Neural crest cell (in vitro differentiated cells): ENCODE measurements at places on chromosomes 2 and 18.

DNA sequence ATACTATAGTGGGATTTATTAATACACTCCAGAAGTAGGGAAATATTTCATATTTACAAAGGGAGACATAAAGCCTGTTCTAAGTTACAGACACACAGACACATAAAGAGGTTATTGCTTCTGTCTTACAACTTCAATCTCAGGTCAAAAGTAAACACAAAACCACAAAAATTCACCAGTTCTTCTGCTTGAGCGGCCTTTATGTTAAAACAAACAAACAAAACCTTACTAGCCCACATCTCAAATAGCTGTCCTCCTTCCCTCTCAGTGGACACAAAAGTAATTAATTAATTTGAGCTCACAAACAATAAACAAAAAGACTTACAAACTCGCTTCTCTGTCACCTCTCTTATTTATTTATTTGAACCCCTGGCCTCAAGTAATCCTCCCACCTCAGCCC, 1.5 kb upstream of the ASNSD1 start:
- DNase-seq = no peak

DNA sequence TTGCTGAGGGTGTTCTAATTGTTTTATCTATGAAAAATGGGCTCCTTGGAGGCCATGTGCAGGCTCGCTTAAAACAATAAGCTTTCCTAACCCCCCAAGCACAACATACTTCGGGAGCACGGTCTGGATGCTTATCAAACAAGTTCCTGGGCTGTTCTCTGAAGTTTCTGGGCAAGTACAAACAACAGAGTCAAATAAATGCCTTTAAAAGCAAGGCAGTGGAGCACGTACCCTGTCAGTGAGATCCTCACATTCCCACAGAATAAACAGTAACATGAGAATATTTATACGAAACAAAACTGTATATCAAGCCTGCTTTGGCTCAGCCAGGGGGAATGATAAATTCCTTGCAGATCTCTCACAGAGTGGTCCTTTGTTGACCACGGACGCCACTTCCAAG, 44.8 kb downstream of the FTCDNL1 start:
- no peak for DNase-seq

GRCh38 chr18:6207941-6208340, 206.8 kb downstream of the L3MBTL4 start:
- no peak for DNase-seq

DNA sequence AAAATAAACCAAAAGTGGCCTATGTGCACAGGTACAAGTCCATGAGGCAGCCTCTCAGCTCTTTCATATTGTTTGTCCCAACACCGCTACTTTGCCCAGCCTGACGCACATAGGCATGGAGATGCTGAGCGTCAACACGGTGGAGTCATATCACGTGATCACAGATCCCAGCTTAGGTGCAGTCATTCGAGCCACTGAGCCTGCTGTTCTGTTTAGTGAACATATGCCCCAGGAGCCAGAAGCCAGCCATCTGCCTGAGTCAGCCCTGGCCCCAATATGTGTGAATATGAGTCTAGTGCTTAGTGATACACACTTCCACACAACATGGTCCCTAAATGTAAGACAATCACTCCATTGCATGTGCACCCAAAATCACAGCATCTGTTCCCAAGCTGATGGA, 88.2 kb upstream of the LCLAT1 start:
- no peak for DNase-seq

GRCh38 chr2:47535073-47535472, 132.1 kb downstream of the MSH2 start:
- no peak for DNase-seq

DNA sequence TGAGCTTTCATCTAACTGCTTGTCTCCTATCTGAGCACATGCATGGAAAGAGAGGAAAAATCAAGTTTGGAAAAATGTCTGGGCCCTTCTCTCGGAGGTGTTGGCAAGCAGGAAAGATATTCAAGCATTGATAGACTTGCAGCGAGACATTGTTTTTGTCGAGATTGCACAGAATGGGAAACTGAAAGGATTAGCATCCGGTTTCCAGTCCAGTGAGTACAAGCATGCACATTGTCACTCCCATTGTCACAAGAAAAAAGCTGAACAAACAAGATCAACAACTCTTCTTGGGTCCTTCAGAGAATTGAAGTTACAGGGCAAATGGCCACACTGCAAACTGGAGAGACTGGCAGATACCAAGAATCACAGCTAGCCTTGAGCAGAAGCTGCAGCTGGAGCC, 19.6 kb upstream of the MC5R start:
- DNase-seq = no peak

- peak; percentile 16 for DNase-seq
Observed at GRCh38 chr18:50992351-50992762, 24.5 kb downstream of the ELAC1 start.

DNA sequence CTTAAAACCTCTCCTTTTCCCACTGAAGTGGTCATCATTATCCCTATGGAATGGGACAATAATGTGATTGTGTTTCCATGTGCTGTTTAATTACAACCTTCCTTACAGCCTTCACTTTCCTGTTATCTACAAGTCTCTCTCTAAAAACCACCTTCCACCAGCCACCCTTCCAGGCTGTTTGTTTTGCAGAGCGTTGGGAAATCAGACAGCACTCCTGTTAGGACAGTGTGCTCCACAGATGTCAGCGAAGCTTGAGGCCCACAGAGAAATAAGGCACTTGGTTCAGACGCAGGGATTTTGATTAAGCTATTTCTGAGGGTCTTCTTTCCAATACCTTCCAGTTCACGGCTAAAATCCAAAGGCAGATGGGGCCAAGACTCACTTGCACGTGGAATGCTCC, 32.3 kb upstream of the ASPRV1 start:
- no peak for DNase-seq

DNA sequence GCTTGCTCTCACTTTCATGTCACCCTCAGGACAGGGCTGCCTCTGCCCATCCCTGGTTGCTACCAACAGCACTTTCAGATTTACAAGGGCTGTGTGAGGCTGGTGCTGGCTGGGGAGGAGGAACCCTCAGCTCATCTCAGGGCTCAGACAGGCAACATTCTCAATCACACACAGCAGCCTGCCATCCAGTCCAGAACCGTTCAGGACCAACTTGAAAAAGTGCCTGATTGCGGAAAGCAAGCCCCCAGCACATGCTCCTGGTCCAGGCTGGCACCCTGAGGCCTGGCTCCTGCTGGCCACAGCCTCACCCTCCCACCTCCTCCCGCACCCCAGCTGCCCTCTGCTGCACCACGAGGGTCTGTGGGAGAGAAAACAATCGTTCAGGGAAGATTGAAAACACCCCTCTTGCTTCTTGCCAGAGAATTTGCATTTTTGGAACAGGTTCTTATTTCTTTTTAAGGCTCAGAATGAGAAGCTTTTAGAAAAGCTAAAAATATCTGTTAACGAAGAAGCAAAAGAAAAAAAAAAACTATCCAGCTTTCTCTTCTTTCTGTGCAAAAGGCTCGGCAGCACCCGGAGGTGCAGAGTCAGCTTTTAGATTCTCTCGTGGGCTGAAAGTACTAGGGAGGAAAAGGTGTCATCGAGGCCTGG, 403.8 kb upstream of the ID2 start:
- DNase-seq = no peak

DNA sequence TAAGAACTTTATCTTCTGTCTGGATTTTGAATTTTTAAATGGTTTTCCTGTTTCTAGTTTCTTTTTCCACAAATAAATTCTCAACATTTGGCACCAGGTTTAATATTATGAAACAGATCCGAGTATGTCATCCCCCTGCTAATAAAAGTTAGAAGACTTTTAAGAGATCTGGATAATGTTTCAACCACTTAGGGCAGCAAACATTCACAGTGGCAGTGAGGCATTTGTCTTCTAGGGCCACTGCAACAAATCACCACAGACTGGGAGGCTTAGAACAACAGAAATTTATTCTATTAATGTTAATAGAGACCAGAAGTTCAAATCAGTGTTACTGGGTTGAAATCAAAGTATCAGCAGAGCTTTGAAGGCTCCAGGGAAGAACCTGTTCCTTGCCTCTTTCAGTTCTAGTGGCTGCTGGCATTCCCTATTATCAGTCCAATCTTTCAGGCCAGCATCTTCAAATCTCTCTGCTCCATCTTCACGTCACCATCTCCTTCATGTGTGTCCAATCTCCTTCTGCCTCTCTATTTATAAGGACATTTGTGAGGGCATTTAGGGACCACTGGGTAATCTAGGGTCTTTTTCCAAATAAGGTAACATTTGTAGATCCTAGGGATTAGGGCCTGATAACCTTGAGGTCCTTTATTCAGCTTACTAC, 23.4 kb downstream of the ACSL3 start:
- no peak for DNase-seq

GRCh38 chr18:73318739-73319479, 451.1 kb upstream of the NETO1 start:
- no peak for DNase-seq

DNA sequence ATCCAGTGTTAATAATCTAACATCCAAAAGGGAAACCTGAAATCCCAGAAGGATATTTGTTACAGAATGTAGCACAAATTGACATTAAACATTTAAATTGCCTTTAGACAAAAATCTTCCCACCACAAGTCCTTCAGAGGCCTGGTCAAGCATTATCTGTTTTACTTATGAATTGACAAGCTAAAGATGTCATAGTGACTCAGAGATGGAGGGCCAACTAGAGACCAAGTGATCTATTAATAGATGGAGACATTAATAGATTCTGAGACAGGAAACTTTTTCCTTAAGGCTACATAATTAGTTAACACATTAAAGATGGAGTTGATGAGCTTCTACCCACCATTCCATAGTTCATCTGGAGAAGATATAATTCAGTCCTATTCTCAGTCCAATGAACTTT, 526.2 kb downstream of the IRS1 start:
- DNase-seq = no peak

- no peak for DNase-seq
Observed at GRCh38 chr18:35511428-35511827, 13.7 kb upstream of the INO80C start.

DNA sequence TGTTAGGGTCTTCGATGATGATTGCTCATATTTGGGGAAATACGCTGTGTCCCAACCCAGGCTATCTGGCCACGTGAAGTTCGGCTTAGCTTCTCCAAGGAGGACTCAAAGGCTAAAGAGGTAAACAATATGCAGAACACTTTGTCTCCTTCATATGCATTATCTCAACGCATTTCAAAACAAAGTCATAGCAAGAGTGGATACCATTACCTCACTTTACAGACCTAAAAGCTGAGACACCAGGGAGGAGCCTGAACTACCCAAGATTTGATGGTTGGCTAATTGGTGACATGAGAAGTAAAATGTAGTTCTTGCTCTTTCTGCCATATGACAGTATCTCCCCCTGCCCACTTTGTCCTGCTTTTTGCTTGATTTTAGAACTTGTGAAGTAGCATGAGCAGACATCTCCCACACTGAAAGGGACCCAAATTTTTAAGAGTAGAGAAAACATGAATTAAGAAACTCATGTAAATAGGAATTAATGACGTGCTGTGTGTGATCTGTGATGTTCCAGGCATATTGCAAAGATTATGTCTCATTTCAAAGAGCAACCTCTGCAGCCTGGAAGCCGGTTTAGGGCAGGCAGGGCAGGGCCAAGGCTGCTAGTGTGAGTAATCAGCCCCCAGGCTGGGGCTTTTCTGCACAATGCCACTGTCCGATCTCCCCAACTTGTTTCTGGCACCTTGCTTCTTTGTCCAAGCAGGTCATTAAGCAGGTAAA, 144.5 kb downstream of the BCL11A start:
- no peak for DNase-seq

- DNase-seq = no peak
Observed at GRCh38 chr2:10658041-10658913, 31.5 kb downstream of the NOL10 start.

GRCh38 chr2:49490710-49491109, 336.4 kb upstream of the FSHR start:
- no peak for DNase-seq

- no peak for DNase-seq
Observed at GRCh38 chr2:100529900-100530299, 32.9 kb upstream of the PDCL3 start.

- no peak for DNase-seq
Observed at GRCh38 chr2:234292962-234293243, 204.0 kb downstream of the ARL4C start.

GRCh38 chr18:49728542-49728941, 84.8 kb downstream of the ACAA2 start:
- peak; percentile 59 for DNase-seq

GRCh38 chr18:12318857-12319256, 10.8 kb downstream of the TUBB6 start:
- no peak for DNase-seq

DNA sequence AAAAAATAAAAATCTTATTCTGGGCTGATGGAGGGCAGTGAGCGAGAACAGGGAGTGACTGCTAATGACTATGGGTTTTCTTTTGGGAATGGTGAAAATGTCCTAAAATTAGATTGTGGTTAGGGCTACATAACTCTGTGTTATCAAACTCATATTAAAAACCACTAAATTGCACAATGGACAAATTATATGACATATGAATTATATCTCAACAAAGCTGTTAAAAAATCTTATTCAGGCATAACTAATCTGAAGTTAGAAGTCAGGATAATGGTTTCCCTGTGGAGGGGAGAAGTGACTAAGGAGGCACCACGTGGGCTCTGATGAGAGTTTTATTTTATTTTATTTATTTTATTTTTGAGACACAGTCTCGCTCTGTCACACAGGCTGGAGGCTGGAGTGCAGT, 32.1 kb upstream of the DPP4 start:
- no peak for DNase-seq

DNA sequence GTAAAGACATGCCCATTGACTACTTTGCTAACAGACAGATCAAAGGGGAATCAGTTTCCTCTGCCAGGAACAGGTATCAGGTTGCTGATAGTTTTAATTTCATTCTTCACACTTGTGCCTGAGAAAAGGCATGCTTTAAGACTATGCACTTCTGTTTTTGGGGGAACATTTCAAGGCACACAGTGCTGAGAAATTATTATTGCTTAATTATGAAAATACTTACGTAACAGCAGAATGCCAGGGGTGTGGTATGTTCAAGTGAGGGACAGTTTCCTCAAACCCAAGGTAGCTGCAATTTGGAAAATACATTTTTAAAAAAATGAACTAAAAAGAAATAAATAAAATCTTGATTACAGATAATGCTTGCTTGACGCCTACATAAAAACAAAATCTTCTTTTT, 1746.1 kb upstream of the PIK3C3 start:
- no peak for DNase-seq

GRCh38 chr2:149872041-149872440, 284.5 kb upstream of the MMADHC start:
- no peak for DNase-seq
